Fibroblast of skin of left quadriceps (primary cell): ENCODE measurements at places on chromosomes 1 and 21.

DNA sequence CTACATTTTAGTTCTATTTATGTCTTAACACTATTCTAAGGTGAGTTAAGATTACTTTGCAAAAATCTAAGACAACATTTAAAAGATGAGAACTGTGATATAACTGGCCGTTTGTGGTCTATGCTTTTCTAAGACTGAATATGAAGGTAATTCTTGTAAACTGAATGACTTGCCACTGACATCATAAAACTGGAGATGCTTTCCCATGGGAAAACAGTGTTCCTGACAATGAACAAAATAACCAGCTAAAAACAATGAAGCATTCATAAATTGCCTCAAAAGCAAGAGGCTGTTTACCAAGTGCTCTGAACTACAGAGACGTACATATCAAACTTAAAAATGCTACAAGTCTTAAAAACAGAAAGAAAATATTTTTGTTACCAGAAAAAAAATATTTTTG is 54.7 kb downstream of the APP start:
- no peak for DNase-seq

DNA sequence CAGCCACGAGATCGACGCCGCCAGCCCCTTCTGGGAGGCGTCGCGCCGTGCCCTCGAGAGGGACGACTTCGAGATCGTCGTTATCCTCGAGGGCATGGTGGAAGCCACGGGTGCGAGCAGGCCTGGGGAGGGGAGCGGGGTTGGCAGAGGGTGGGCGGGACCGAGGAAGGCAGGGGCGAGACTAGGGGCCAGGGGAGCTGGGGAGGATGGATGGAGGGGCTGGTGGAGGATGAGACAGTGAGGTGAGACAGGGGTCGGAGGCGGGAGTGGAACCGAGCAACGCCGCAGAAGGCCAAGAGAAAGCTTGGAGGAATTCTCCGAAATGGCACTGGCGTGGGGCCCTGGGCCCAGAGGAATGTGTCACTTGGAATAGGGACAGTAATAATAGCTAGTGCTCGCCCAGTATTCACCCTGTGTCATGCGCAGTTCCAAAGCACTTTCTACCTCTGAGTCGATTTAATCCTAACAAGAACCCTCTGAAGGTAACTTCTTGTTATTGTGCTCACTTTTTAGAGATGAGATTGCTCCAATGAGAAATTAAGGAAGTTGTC is 3.5 kb downstream of the KCNJ9 start:
- DNase-seq = no peak

DNA sequence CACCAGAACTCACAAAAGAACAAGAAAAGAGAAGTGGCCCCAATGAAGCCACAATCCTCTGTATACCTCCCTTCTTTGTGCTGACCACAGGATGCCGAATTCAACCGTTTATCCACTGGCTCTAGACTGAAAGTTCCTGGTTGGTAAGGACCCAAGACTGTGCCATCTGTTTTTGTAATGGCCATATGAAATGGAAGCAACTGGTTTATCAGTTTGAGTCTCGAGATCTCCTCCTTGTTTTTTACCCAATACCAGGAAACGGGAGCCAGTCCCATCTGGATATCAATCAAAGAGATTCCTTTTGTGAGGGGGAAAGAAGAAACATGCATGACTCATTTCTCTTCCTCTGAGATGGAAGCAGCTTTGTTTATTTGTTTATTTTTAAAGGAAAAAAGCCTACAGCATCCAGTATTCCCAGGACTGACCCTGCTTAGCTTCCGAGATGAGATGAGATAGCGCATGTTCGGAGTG is 32.4 kb upstream of the ZNF124 start:
- no peak for DNase-seq

DNA sequence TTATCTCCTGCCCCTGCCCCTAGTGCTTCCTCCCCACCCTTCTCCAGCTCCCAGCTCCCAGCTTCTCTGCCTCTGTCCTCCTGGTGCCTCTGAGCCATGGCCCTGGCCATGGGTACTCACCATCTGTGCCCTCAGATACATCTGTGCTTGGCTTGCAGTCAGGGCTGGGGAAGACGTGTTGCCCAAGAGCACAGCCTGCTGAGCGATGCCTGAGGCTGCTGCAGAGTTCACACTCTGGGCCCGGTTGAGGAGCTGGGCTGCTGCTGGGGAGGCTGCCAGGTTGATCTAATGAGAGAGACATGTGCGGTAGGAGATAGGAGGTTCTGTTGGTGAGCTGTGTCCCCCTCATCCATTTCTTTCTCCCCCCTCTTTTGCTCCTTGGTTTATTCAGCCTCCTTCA is 49.4 kb upstream of the A3GALT2 start:
- no peak for DNase-seq

DNA sequence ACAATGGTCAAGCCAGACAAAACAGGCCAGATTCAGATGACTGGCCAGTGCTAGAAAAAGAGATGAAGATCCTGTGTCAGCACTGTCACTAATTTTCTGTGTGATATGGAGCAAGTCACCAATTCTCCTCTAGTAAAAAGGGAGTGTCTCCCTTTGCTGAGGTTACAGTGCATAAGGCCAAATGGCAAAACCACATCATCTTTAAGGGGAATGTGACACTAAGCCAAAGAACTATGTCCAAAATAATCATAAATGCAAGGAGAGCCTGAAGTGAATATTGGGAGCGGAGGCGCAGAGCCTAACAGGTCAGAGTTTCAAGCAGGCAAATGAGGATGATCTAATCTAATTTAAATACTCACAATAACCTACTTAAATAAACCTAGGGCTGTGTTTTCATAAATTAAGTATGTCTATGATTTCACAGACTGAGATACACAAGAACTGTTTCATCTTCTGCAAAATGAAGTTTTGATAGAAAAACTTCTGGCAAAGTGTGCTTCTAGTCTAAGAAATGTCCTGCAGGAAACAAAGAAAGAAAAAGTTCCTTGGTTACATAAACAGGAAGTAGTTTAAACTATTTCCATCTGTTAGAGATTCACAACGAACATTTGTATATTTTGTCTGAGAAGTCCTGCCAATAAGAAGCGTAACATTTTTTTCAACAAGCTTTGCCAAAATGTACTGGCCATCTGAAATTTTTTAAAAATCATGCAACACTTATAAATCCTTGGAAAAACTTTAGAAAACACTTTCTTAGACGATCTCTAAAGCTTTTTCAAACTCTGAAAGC is 290.2 kb downstream of the LRRC40 start:
- peak; percentile 55 for DNase-seq

DNA sequence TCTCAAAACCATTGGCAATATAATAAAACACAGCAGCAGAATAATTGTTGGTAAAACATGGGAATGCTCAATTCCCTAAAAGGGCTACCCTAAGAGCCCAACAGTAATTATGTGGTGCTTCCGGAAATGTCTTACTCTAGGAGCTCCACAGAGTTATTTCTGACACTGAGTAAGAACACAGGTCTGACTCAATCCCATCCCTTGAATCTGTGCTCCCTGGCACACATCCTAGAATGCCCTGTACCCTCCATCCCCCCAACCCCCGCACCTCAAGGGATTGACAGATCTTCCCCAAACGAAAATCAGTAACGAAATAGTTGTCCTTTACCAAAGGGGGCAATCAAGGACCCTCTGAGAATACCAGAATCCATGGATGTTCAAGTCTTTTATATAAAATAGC is 71.9 kb downstream of the SMYD2 start:
- DNase-seq = no peak

DNA sequence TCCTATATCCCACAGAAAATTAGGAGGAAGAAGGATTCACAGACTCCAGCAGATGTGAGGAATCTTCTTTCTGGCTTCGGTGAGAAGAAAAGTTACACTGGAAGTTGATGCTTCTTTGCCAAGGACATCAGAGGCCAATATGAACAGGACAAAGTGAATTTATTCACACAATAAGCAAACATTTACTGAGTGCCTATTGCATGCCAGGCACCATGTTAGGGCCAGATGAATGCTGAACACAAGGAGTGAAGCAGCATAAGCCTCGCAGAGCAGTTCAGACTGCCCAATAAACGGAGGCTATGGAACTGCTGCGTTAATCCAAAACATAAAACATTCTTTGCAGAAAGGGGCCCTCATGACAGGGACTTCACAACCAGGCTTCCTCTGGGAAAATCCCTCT is 114.6 kb downstream of the LMX1A start:
- no peak for DNase-seq

GRCh38 chr1:9014475-9015375 is 11.5 kb downstream of the SLC2A7 start:
- DNase-seq = no peak

- DNase-seq = no peak
Measured at GRCh38 chr21:35929901-35930300, 130.4 kb downstream of the SETD4 start.

DNA sequence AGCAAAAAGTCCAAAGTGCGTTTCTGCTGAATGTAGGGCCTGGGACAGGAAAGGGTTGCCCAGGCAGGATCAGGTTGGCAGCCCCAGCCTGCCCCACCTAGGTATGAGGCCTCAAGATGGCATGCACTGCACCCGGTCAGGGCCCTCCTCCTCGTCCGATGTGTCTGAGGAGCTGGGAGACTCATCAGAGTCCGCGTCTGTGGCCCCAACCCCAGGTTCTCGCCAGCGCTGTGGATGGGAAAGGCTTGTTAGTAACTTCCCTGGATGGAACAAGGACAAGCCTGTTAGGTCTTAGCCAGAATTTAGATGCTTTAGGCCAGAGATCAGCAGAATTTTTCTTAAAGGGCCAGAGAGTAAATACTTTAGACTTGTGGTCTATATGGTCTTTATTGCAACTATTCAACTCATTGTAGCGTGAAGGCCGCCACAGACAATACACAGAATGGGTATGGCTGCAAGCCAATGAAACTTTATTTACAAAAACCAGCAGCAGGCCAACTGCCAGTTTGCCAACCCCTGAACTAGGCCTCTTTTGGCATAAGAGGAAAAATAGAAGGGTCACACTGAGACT is 12.4 kb downstream of the PEA15 start:
- no peak for DNase-seq

- no peak for DNase-seq
Measured at GRCh38 chr21:44418108-44418875, 37.0 kb upstream of the LRRC3 start.

GRCh38 chr1:184502161-184502560 is 115.3 kb downstream of the C1orf21 start:
- no peak for DNase-seq

DNA sequence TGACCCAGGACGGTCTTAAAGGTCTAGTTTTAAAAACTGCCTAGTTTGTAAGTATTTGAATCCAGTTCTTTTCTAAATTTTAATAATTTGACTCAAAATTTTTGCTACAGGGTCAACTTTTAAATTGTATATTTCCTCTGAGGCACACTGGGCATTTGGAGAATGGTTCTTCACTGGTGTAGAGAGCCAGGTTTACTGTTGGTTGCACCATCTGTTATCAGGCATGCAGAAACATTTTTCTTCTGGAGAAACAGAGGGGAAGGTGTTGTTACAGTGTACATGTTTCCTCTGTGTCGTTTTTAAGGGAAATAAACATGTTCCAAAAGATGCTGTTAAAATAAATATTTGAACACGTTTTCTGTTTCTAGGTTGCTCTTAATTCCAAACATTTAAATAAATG is 39.0 kb upstream of the RWDD3 start:
- no peak for DNase-seq

- no peak for DNase-seq
Measured at GRCh38 chr1:168227620-168228019, 1.8 kb downstream of the SFT2D2 start.

DNA sequence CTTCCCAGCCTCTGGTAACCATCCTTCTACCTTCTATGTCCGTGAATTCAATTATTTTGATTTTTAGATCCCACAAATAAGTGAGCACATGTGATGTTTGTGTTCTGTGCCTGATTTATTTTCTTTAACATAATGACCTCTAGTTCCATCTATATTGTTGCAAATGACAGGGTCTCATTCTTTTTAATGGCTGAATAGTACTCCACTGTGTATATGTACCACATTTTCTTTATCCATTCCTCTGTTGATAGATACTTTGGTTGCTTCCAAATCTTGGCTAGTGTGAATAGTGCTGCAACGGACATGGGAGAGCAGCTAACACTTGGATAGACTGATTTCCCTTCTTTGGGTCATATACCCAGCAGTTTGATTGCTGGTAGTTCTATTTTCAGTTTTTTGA is 51.8 kb downstream of the WDR4 start:
- no peak for DNase-seq

GRCh38 chr1:109216662-109217061 is 2.9 kb downstream of the SARS1 start:
- no peak for DNase-seq

DNA sequence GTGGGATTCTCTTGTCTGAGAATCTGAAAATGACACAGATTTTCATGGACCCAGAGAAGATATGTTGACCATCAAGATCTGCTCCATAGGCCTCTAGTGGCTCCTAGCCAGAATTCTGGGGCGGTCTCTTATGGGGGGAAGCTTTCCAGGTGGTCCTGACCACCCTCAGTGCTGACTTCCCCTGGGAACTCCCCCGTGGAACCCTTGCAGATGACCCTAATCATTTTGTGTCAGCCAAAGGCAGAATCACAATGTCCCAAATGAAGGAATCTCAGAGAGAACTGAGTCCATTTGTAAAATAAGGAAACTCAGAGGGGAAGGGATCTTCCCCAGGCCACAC is 3.6 kb downstream of the HEYL start:
- no peak for DNase-seq

DNA sequence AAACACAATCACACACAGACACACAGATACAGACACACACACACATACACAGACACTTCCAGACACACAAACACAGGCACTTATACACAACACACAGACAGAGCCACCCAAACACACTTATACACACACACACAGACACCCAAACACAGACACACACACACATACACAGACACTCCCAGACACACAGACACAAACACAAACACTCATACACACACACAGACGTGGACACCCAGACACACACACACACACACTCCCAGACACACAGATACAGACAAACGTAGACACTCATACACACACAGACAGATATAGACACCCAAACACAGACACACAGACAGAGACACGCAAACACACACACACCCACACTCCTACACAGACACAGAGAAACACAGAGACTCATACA is 272.1 kb downstream of the GRIK3 start:
- no peak for DNase-seq

DNA sequence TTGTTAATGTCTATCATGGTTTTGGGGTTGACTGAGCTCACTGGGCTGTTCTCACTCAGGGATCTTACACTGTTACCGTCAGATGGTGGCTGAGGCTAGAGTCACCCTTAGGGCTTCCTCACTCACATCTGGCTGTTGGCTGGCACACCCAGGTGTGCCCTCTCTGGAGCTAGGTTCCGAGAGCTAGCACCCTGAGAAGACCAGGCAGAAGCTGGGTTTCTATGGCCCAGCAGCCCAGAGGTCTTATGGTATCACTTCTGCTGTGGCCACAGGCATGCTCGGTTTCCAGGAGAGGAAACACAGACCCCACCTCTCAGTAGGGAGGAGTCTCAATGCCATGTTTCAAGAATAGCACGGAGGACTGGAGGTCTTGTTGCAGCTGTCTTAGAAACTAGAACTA is 20.7 kb upstream of the KIF1B start:
- DNase-seq = no peak

DNA sequence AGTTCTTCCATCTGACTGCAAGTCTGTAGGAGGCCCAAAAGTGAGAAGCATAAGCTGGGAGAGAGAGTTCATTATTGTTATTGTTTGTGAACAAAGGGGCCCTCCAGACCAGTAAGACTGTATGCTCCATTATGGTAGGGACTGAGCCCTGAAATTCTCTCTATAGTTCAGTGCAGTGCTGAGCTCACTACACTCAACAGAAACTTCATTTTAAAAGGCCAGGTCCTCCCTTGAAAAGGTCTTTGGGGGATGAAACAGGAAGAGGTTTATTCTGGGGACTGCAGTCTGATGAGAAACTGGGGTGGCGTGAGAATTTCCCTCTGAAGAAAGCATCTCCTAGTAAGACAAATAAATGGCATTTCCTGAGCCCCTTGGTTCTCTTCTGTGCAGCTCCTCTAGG is 5.5 kb upstream of the GATAD2B start:
- no peak for DNase-seq

GRCh38 chr1:53835491-53835890 is 2.6 kb downstream of the NDC1 start:
- DNase-seq = no peak
